ENCODE measurements at places on chromosomes 7 and 10. TPM values are rescaled to one million over a fixed set of nuclear protein-coding genes. Genes with fewer than 3 reads are reported as not detected.

The AUTS2 gene
- total RNA-seq: 1.4 TPM

GRCh38 chr10:27514243-27514642 is 10.1 kb downstream of the RAB18 start:
- no peak overlapping the region for H3K4me3 ChIP-seq
- peaks cover 19% of the 10 kb centered on the region for H3K36me3 ChIP-seq
- no peak overlapping the region for H3K27ac ChIP-seq
- H3K27me3 ChIP-seq: no peaks in the 10 kb centered on the region
- DNase-seq: no peak

The JAKMIP3 gene
- total RNA-seq: under 0.01 TPM

GRCh38 chr7:42236976-42237810 is at the start of gene GLI3:
Gene GLI3, minus strand, starts transcription at chr7:42237209. Its CDS starts 13,956 bp downstream, at chr7:42223253.
- peak; percentile 93 for DNase-seq
- H3K4me1 ChIP-seq: peaks cover 9% of the 10 kb centered on the region
- H3K4me3 ChIP-seq: peak within 1 kb of the TSS; percentile 55
- peak within 1 kb of the TSS; percentile 90 for H3K27ac ChIP-seq

GRCh38 chr10:132458586-132459300 is 61.7 kb downstream of the PWWP2B start:
- no peak overlapping the region for H3K27ac ChIP-seq
- no peaks in the 10 kb centered on the region for H3K36me3 ChIP-seq
- H3K27me3 ChIP-seq: peaks cover 9% of the 10 kb centered on the region
- DNase-seq: no peak
- no peak overlapping the region for H3K4me3 ChIP-seq
- no peaks in the 10 kb centered on the region for H3K4me1 ChIP-seq

Data from IMR-90 (cell line).